Motor neuron (in vitro differentiated cells): ENCODE measurements at places on chromosomes 7 and 10.

DNA sequence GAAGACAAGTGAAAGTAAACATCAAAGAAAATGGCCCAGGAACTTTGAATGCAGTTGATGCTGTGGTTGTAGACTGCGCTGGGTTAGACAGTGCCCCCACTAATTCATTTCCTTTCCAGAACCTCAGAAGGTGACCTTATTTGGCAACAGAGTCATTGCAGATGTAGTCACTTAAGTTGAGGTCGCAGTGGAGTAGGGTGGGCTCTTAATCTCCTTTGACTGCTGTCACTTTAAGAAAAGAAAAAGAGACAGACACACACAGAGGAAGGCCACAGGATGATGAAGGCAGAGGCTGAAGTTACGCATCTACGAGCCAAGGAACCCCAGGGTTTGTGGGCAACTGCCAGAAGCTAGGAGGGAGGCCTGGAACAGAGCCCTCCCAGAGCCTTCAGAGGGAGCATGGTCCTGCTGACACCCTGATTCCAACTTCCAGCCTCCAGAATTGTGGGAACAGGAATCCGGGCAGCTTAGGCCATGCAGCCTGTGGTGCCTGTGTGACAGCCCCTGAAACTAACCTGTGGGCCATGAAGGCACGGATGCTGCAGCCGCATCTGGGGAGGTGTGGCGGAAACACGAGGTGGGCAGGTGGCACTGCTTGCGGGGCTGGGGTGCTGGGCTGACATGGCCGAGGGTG is 107.6 kb downstream of the PRKAG2 start:
- no peak for ATAC-seq

- no peak for ATAC-seq
Measured at GRCh38 chr7:20270371-20270770, 53.2 kb upstream of the MACC1 start.

- peak; percentile 52 for ATAC-seq
Measured at GRCh38 chr7:135285547-135286233, 52.1 kb downstream of the STRA8 start.

GRCh38 chr10:132254841-132255240 is 52.9 kb downstream of the STK32C start:
- no peak for ATAC-seq

DNA sequence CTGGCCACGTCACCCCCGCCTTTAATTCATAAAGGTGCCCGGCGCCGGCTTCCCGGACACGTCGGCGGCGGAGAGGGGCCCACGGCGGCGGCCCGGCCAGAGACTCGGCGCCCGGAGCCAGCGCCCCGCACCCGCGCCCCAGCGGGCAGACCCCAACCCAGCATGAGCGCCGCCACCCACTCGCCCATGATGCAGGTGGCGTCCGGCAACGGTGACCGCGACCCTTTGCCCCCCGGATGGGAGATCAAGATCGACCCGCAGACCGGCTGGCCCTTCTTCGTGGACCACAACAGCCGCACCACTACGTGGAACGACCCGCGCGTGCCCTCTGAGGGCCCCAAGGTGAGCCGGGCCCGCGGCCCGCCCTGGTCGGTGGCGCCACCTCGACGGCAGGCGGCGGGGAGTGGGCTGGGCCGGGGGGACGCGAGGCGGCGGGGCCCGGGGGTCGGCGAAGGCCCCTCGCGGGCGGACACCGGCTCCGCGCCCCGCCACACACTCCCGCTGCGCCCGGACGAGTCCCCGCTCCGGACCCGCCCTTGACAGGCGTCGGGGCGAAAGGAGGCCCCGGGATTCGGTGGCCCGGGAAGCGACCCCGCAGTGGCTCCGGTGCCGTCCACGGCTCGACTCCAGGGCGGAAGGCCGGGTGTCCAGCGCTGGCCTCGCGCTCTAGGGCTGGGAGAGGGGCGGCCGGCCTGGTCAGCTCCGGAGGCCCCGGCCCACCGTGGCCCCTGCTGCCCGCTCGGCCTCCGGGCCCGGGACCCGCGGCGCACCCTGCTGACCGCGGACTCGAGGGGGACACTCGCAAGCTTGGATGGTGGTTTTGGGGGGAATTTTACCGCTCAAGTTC is 557 bp downstream of the BAG3 start:
- peak; percentile 38 for ATAC-seq

DNA sequence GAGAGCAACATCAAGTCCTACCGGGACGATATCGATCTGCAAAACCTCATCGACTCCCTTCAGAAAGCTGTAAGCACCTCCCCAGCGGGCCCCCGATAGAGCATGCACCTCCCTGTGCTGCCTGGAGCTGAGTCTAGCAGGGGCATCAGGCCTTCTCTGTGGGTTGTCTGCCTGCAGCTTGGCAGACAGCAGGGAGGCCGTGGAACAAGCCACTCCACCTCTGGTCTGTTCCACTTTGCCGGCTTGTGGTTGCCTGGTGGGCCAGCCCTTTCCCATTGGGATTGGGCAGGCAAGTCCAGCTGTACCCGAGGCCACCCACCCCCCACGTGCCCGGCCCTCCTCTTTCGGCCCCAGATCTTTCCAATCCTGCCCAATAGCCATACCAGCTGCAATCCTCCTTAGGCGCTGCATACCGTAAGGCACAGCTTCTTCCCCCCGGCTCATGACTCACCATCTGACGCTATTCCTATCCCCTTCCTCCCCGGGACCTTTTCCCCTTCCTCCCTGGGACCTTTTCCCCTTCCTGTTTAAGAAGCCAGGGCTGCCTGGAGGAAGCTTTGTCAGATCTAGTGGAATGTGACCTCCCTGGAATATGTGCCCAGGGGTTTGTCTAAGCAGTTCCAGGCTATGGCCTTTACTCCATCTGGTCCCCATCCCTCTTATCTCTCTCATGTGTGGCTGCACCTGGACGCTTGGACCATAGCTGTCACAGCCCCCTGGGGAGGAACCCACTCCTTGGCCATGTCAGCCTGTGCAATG is 28.1 kb upstream of the SH2D4B start:
- no peak for ATAC-seq

DNA sequence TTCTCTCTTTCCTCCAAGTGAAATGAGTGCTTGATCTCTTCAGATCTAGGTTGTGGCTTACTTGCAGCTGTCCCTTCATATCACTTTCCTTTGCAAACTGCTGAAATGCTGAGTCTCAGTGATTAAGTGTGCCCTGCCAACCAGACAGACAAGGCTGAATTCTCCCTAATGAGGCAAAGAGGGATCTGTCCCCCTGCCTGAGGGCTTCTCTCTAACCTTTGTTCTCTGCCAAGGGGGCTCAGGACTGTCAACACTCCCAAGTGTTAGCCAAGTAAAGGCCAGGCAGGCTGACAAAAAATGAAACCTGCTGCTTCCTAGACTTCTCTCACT is at the start of gene MSS51:
Gene MSS51, minus strand, starts transcription at position 24 of the 330 bp plus-strand sequence. CDS start 5,277 bp downstream, outside the sequence.
- ATAC-seq, result no peak

GRCh38 chr7:132766660-132767059 is 190.4 kb upstream of the PLXNA4 start:
- no peak for ATAC-seq
